EH (cell line): ENCODE measurements at places on chromosomes 5 and 9.

GRCh38 chr9:129405089-129405826, 215.6 kb downstream of the C9orf50 start:
- DNase-seq, result peak; percentile 78

DNA sequence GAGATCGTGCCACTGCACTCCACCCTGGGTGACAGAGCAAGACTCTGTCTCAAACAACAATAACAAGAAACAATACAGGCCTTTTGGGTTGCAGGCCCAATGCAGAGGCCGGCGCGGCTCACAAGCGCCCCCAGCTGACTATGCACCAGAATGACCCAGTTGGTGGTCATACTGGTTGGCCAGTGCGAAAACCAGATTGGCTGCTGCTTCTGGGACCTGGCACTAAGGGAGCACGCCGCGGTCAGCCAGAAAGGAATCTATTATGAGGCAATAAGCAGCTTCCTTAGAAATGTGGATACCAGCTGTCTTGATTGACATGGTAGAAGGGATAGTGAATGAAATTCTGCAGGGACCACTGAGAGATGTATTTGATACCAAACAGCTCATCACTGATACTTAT, 35.0 kb downstream of the RANBP17 start:
- peak; percentile 39 for DNase-seq

DNA sequence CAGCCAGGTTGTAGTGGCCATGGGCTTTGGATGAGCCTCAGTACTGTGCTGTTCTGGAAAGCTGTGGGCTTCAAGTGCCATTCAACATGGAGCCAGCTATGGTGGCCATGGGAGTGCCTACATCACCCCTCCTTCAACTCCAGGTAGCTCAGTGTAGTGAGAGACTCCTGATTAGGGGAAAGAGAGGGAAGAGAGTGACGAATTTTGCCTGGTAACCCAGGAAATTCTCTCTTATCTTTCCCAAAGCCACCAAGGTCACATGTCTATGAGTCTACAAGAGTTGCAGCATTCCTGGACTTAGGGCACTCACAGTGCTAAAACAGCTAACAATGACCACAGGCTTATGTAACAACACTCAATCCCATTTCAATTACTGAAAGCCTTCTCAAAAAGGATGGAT, 81.7 kb upstream of the SPTLC1 start:
- DNase-seq, result peak; percentile 63

DNA sequence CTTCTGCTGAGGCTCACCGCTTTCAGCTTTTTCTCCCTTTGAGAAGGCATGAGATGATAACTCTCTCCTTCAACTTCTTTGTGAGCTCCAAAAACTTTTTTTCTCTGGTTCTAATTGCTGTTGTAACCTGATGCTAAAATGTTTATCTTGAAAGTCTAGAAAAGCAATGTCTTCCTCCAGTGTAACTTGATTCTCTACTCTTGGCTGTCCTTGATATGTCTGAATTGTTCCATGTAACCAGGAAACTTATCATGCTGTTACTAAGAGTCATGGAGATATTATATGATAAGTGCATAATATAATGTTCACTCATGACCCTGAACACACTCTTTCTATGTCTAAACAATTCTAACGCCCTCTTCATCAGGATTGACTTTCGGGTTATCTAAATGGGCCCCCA, 128.0 kb upstream of the ABCA1 start:
- peak; percentile 57 for DNase-seq

- no peak for DNase-seq
Observed at GRCh38 chr5:16321284-16321683, 141.7 kb upstream of the MARCHF11 start.

GRCh38 chr5:140996060-140996459, 29.8 kb downstream of the PCDHAC2 start:
- DNase-seq, result no peak

DNA sequence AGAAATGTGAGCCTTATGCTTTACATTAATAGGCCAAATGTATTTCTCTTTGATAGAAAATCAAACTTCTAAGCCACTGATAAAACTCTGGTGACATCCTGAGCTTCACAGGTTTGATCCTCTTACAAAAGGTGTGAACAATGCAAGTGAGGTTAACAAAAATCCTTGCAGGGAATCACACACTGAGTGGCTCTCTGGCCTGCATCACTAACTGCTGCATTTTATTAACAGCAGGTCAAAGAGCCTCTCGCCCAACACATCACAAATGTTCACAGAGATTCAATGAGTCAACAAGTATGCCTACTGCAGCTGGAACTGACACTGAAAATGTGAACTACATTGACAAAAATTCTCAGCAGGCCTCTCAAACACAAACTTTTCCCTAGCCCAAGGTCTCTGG, 122.3 kb downstream of the SEMA5A start:
- DNase-seq, result peak; percentile 53

DNA sequence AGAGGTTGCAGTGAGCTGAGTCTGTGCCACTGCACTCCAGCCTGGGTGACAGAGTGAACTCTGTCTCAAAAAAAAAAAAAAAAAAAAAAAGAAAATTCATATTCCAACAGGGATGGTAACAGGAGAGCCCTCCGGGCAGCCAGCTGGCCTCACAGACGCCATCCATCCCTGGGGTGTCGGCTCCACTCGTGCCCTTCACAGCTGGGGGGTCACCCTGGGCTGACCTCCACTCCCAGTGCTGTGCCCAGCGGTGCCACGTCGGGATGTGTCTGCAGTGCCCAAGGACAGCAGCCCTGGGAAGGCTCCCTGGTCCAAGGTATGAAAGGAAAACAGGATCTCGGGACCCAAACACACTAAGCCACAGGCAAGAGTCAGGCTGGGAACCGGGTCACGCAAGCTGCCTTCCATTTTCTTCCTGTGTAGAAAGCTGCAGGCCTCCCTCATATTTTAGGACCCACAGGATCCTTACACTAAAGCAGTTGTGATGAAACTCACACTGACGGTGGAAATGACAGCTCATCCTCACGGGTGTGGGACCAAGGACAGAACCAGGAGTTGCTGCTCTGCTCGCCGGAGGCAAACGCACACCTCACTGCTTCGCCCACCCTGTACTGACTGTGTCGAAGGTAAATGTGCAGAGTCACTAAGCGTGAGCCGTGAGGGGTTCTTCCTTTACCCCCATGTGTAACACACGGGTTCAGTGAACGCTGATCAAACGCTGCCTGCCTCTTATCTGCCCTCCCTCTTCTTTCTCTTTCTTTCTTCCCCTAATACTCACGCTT, 5.3 kb downstream of the SLC12A7 start:
- no peak for DNase-seq

- peak; percentile 41 for DNase-seq
Observed at GRCh38 chr5:57277085-57277484, 103.2 kb downstream of the GPBP1 start.

GRCh38 chr5:93302711-93303110, 278.3 kb downstream of the NR2F1-AS1 start:
- peak; percentile 31 for DNase-seq

DNA sequence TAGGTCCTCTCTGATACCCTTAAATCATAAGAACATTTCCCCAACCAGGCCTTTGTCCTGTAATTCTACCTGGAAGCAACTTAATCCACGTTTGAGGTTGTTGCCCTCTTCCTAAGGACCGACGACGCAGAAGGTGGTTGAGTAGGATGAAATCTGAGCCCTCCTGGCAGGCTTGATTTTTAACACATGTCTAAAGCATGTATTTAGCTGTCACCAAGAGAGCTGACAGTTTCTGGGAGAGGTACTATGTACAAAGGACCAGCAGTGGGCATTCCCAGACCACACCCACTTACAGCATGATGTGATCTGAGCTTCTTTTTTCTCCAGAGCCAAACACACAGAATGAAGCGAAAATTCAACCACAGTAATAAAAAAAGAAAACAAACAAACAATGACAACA, 260.9 kb downstream of the SH3GL2 start:
- no peak for DNase-seq

- DNase-seq, result peak; percentile 93
Observed at GRCh38 chr9:111728617-111729366, 65.9 kb downstream of the SHOC1 start.

GRCh38 chr5:81898403-81898802, 73.4 kb upstream of the ATG10 start:
- DNase-seq, result no peak

DNA sequence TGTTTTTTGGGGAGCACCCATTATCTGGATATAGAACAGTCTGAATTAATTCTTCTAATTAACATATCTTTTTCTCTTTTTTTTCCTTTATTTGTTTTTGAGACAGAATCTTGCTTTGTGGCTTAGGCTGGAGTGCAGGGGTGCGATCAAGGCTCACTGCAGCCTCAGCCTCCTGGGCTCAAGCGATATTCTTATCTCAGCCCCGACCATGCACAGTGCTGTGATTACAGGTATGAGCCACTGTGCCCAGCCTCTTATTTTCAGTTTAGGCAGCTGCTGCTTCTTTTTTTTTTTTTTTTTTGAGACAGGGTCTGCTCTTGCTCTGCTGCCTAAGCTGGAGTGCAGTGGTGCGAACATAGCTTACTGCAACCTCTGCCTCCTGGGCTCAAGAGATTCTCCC, 20.2 kb downstream of the UBE2R2 start:
- no peak for DNase-seq

GRCh38 chr5:54022223-54022622, 288.1 kb downstream of the ARL15 start:
- no peak for DNase-seq

DNA sequence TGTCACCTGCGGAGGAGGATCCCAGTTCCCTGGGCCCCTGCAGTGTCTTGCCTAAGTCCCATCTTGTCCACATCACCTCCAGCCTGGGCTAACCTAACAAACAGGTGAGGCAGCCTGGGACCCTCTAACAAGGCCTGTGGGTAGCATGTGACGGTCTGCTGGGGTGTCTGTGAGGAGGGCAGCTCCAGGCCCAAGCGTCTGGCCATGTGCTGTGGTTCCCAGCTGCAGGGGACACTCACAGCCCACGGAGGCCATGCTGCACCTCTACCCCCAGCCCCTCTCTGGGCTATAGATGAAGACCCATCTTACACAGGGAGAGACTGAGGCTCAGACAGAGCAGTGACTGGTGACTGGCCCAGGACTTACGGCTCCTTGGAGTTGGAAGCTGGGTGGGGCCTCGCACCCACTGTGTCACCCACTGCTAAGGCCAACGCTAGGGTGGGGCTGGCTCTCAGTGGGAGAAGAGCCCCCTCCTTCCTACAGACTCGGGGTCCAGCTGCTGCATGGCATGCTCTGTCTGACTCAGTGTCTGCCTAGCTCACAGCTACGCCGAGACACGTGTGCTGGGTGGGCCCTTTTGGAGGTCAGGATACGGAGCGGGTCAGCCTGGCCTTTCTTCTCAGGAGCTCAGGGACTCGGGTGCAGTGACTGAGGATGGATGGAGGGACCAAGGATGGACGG, 40.8 kb upstream of the RNF130 start:
- DNase-seq, result no peak

DNA sequence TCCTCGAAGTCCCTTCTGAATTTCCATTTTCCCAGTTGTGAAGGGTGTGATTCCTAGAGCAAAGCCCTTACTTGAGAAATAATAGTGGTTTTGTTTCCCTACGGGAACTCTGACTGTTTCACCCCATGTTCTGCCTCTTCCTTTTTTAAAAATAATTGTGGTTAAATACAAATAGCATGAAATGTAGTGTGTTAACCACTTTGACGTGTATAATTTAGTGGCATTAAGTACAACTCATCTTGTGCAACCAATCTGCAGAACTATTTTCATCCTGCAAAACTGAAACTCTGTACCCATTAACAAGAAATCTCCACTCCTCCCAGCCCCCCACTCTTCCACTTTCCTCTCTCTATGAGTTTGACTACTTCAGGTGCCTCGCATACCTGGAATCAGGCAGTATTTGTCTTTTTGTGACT, 35.6 kb upstream of the HAND1 start:
- peak; percentile 53 for DNase-seq

DNA sequence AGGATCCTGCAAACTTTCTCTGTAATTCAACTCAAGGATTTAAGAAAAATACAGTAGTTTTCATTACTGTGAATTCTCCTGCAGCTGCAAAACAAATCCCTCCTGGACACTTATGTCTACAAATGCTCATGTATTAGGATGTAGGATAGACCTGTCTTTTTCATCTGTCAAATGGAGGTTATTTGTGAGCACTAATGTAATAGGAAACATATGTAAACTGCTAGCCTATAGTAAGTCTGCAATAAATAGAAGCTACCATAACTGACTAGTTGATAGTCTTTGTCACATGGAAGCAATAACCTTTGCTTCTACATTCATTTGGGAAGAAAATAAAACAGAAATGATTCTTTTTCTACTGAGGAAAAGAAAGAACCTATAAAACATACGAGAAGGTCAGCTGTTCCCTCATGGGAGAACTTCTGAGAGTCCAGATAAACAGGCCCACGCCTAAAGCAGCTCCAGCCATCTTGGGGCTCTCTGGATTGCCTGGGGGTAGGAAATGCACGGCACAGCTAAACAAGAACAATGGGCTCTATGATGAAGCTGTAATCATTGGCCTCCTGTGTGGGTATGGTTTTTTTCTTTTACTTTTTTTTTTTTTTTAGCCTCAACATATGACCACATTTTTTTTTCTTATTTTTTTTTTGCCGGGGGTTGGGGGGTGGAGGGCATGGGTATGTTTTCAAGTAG, 6.2 kb downstream of the KCNV2 start:
- DNase-seq, result no peak

DNA sequence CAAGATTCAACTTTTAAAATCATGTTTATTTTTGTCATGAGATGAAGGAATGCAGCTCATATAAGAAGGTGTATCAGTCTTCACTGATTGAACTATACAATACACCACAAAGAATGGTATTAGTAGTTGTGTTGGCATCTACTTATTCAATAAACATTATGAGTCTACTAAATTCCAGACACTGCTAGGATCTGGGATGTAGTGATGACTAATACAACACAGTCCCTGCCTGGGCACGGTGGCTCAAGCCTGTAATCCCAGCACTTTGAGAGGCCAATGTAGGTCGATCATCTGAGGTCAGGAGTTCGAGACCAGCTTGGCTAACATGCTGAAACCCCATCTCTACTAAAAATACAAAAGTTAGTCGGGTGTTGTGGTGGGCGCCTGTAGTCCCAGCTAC, 171.4 kb upstream of the NFIB start:
- DNase-seq, result peak; percentile 11

GRCh38 chr5:14220642-14221041, 77.5 kb downstream of the TRIO start:
- DNase-seq, result no peak

GRCh38 chr5:175797521-175798038, 73.8 kb upstream of the CPLX2 start:
- DNase-seq, result no peak

DNA sequence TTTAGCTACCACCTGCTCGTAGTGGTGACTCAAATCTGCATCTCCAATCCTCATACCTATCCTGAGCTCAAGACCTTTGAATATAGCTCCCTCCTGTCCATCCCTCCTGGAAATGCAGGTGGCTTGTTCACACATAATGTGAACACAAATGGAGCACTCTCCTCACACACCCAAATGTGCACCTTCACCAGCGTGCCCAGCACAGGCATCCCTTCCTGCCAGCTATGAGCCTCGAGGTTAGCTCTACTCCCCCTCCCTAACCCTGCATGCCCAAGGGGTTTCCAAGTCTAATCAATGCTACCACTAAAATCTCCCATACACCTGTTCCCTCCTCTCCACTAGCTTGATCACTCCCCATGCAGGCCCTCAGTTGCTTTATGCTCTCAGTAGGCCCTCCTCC, 2.2 kb upstream of the TGFBI start:
- no peak for DNase-seq
